T-cell (primary cell): ENCODE measurements at places on chromosomes 6 and 20.

DNA sequence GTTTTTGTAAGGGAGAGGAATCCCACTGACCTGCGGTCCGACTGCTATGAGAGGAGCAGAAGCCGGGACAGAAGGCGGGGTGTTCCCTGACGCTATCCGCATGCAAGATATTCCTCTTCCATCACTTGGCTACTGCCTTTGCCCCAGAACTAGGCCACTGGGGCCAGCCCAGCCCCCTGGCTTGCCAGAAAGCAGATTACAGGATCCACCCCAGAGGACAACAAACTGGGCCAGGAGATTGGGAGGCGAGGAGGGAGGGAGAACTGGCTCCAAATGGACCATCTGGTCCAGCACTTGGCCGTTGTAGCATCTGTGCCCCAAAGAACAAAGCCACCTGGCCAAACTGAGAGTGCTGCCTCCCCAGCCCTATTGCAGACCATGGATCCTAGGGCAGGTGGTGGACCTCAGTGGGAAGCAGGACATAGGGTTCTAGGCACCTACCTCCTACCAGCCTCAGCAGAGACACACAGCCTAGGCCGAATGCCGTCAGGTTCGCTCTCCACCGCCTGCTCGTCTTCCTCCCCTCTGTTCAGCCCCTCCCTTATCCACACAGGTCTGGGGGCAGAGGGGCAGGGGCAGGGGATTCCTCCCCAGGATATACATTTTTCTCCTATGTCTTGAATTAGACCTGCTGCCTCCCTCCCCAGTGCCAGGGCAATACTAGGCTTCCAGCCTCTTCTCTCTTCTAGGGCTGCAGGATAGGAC, 4.0 kb downstream of the MDGA1 start:
- DNase-seq: no peak

DNA sequence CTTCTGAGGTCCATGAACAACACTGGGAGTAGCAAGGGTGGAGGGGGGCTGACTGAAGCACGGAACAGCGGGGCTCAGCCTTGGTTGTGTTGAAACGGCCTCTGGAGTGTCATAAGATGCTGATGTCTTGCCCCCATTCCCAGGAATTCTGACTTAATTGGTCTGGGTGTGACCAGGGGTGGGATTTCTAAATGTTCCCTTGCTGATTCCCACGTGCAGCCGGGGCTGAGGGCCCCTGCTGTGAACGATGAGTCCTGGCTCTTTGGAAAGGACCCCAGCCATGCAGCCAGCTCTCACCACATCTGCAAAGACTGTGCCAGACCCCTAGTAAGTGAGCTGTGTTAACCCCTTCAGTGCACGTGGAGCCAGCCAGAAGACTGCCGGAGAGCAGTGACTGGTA, 28.6 kb upstream of the FAM50B start:
- no peak for DNase-seq

DNA sequence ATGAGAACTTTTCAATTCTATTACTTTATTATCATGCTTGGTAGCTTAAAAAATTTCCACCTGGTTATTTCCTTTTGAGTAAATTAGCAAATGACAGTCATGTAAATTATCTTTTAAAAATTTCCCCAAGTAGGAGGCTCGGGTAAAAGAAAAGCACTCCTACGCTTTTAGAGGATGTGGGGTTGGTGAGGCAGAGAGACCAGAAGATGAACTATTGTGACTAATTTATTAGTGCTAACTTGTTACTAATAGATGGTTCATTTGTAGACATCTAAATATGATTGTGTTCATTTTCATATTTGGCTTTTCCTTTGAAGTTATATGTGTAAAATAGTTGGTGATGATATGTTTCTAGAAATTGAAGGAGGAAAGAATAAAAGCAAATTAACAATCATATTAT, 27.0 kb downstream of the ZNF292 start:
- no peak for DNase-seq

- DNase-seq: no peak
Observed at GRCh38 chr6:135323202-135323668, 142.1 kb downstream of the MYB start.

GRCh38 chr20:32244150-32244823, 33.2 kb upstream of the KIF3B start:
- DNase-seq: no peak

- no peak for DNase-seq
Observed at GRCh38 chr20:64063389-64064144, 569 bp downstream of the TCEA2 start.

- DNase-seq: no peak
Observed at GRCh38 chr6:49328051-49328744, 134.9 kb downstream of the MMUT start.

GRCh38 chr6:139600343-139600742, 225.9 kb upstream of the CITED2 start:
- no peak for DNase-seq

GRCh38 chr6:164856138-164856537, 453.3 kb downstream of the C6orf118 start:
- DNase-seq: no peak

GRCh38 chr6:53811082-53811481, 16.3 kb downstream of the LRRC1 start:
- no peak for DNase-seq

- DNase-seq: no peak
Observed at GRCh38 chr20:32510601-32511357, 74.4 kb downstream of the NOL4L start.

GRCh38 chr6:53627391-53628218, 38.0 kb downstream of the KLHL31 start:
- DNase-seq: no peak

DNA sequence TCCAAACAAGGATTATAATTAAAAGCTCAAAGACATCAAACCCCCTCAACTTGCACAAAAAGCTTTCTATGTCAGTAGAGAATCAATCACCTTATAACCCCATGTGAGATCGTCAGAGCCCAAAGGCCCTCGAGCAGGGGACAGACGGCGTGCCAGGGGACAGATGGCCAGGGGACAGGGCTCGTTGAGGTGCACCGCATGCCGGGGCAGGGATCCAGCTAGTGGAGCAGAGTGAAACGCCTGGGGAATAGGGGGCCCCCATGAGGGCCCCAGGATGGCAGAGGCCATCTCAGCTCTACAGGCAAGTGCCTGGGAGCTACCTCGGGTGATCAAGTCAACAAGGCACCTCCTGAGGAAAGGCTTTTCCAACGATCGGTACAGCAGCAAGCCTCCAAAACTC, 28.6 kb downstream of the DIDO1 start:
- DNase-seq: no peak

- no peak for DNase-seq
Observed at GRCh38 chr6:88376768-88377387, 210.7 kb upstream of the CNR1 start.

DNA sequence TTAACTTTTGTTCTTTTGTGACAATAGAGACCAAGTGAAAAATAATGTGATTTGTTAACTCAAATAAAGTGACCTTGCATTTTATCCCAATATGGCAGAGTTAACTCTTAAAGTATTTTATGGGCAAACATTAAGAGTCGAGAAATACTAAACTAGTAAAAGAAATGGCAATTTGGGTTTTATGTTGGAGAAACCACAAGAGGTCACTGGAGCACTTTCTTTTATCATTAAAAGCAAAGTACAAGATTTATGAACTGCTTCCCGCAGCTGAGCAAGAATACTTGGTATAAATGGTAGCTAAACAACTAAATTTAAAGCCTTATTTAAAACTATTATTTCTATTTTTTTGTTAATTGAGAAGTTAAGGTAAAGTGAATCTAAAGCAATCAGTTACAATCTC, 33.5 kb upstream of the MCM9 start:
- DNase-seq: no peak

DNA sequence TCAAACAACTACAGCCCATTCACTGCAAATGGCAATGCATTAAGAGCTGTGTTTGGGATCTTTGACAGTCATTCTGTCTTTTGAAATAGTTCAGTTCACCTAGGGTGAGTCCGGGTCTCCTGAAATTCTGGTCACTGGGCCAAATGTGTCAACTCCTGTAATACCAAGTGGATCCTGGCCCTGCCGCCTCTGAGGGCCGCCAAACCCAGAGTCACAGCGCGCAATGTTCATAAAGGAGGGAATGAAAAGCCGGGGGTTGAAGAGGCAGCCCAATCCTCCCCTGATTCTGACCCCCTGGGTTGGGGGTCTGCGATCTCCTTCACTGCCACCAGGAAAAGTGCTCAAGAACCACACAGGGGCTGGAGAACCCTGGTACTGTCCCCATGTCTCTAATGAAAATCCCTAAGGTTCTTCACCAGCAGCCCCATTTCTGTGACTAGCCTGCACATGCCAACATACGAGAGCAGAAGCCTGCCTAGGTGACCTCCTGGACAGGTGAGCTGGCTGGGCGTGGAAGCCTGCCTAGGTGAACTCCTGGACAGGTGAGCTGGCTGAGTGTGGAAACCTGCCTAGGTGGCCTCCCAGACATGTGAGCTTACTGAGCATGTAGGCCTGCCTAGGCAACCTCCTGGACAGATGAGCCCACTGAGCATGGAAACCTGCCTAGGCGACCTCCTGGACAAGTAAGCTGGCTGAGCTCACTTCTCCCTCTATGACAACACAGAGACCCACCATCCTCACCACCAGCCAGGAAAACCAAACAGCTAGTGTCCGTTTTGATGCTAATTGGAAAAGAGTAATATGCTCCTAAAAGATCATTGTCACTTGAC, 16.1 kb upstream of the APMAP start:
- no peak for DNase-seq

DNA sequence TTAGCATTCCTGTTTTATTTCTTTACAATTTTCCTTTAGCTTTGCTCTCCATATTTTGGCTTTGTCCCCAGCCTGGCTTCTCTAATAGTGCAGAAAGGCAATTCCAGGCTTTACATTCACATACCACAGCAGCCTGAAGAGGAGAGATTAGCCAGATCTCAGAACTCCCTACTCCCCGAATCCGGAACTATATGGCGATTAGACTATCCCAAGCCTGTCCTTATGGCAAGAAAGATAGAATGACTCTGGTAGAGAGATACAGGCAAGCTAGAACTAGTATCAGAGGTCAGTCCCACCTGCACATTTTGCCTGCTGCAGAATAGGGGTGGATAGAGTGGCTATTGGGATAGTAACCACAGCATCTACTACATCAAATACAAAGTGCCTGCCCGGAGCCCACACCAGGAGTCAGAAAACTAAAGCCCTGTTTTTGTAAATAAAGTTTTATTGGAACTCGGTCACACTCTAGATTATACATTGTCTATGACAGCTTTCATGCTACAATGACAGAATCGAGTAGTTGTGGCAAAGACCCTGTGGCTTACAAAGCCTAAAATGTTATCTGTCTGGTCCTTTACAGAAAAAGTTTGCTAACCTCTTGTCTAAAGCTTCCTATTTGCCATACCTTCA, 17.1 kb upstream of the ADIG start:
- no peak for DNase-seq
